ENCODE measurements at places on chromosomes 2 and 18. TPM values are rescaled to one million over a fixed set of nuclear protein-coding genes. Genes with fewer than 3 reads are reported as not detected.

The IL36B gene
- not detected for polyA plus RNA-seq

The CCDC121 gene
- polyA plus RNA-seq = 12.0 TPM

The DHRS9 gene
- polyA plus RNA-seq = 0.68 TPM

The CNGA3 gene
- not detected for polyA plus RNA-seq

The IL36A gene
- polyA plus RNA-seq = not detected

The CYTIP gene
- polyA plus RNA-seq = 1.7 TPM

The ABCG5 gene
- polyA plus RNA-seq = 0.63 TPM

The SPP2 gene
- not detected for polyA plus RNA-seq

The STARD6 gene
- polyA plus RNA-seq = not detected

The FLACC1 gene
- polyA plus RNA-seq = 3.1 TPM

The SRBD1 gene
- 27.3 TPM for polyA plus RNA-seq

The OTOF gene
- polyA plus RNA-seq = 0.23 TPM

The NDUFV2 gene
- polyA plus RNA-seq = 131 TPM

The ZSWIM2 gene
- not detected for polyA plus RNA-seq

DNA sequence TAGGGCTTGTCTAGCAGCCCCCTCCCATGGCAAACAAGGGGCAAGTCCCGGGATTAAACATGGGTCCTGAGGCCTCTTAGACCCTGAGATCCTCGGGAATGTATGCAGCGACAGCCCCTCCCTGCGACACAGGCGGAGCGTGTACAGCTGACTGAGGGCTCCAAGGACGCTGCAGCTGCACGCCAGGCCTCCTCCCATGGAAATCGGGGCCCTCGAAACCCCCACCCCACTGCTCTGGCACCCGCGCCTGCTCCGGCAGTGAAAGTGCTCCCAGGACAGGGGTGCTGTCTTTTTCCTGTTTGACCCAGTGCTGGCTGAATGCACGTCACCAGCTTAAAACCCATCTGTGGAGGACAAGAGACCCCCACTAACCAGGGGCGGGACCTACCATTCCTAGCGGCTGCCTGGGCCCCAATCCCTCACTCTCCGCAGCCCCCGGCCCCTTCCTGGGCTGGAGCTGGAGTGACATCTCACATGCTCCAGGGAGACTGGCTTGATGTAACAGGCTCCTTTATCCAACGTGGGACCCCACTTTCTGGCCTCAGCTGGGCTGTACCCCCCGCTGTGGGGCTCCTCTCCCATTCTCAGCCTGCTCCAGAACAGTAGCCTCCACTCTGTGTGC is 247.7 kb downstream of the TWIST2 start:
- DNase-seq = no peak

DNA sequence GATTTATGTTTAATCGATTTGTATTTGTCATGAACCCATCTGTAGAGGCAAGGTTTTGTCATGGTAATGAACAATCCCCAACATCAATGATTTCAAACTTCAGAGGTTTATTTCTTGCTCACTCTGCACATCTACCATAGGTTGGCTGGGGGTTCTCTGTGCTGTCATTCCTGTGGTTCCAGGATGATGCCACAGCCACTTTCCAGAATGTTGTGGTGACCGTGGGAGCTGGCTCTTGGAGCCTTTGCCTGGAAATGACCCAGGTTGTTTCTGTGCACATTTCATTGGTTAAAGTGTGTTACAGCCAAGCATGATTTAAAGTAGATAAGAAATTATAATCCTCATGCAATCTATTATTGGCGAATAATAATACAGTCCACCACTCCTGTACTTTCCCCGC is 28.2 kb upstream of the EPAS1 start:
- no peak for DNase-seq

GRCh38 chr18:71027531-71027930 is 738.7 kb downstream of the SOCS6 start:
- no peak for DNase-seq

GRCh38 chr2:146392186-146392585 is 1452.6 kb upstream of the ACVR2A start:
- no peak for DNase-seq

GRCh38 chr18:13464432-13465123 is 246.0 kb downstream of the LDLRAD4 start:
- no peak for DNase-seq

DNA sequence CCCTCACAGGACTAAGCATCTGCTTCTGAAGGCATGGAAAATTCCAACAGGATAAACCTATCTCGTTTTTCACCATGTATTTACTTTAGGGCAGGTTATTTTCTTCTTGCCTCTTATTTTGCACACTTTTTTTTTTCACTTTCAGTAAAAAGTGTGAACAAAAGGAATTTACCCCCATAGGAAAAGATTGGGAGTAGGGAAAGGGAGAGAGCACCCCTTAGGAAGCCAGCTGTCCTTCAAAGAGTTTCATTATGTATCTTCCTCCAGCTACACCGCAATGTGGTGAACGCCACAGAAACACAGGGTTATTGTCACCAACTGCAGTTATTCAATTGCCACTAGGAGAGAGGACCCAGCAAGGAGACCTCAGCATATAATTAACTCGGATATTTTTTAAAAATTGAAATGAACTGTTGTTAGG is 286.2 kb upstream of the VRK2 start:
- no peak for DNase-seq

- DNase-seq = no peak
Observed at GRCh38 chr18:48809365-48809764, 141.4 kb downstream of the SMAD7 start.

- DNase-seq = no peak
Observed at GRCh38 chr2:14633461-14634181, 1.1 kb downstream of the LRATD1 start.

DNA sequence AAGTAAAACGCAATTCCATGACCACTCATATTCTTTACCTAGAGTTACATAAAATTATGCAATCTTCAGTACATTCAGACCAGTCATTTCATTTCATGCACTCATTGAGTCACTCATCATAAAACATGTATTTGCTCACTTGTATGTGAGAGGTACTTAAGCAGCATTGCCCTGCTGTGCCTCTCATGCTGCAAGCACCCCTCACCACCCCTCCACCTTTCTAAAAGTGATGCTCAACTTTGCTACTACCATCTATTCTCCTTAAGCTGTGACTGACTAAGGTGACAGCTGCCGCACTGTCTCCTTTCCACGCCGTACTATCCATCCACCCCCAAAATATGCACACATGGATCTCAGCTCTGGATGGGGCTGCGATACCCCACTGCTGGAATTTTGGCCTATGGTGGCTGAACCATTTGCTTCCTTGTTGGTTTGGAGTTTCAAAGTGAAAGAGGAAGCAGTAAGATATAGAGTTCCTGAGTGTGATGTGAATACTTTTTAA is 7.2 kb downstream of the ARHGAP25 start:
- no peak for DNase-seq

- DNase-seq = no peak
Observed at GRCh38 chr2:237964578-237965404, 2.0 kb upstream of the UBE2F start.

GRCh38 chr2:61471905-61472805 is 1.3 kb upstream of the USP34 start:
- peak; percentile 41 for DNase-seq

GRCh38 chr2:224069172-224069571 is 30.1 kb upstream of the SERPINE2 start:
- no peak for DNase-seq

GRCh38 chr2:47250586-47251403 is 95.7 kb upstream of the STPG4 start:
- DNase-seq = peak; percentile 60

DNA sequence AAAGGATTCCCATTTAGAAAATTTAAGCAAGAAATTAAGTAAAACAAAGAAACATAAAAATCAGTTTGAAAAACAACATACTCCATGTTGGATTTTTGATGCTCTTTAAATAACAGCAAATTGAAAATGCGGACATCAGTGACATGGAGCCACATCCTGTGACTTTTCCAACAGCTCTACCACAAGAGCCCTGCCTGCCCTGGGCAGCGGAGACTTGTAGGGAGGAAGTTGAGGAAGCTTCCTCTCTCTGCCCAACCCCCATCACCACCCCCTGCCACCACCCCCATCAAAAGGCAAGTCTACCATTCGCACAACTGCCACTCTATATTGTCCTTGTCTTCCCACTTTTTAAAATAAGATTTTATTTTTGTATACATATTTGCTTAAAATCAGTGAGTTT is 32.8 kb upstream of the DAPL1 start:
- DNase-seq = no peak

- no peak for DNase-seq
Observed at GRCh38 chr2:20423359-20423758, 23.5 kb upstream of the RHOB start.

- DNase-seq = no peak
Observed at GRCh38 chr2:79573895-79574674, 61.2 kb downstream of the CTNNA2 start.

DNA sequence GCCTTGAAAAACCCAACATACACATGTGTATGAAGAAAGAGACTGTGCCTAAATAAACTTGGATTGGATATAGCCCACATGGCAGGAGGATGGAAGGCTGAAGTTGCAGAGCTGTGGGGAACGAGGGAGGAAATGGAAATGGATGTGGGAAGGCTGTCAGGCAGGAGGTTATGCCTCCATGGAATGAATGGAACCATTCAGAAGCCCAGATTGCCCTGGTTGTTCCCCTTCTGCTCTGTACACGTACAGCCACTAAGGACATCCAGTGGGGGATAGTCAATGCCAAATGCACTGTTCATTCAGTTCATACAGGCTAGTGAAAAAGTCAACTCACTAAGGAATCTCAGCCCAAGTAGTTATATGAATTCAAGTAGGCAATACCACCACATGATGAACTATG is 463.7 kb downstream of the TNS1 start:
- DNase-seq = no peak

GRCh38 chr2:139790807-139791752 is 1010.9 kb upstream of the NXPH2 start:
- DNase-seq = peak; percentile 50

DNA sequence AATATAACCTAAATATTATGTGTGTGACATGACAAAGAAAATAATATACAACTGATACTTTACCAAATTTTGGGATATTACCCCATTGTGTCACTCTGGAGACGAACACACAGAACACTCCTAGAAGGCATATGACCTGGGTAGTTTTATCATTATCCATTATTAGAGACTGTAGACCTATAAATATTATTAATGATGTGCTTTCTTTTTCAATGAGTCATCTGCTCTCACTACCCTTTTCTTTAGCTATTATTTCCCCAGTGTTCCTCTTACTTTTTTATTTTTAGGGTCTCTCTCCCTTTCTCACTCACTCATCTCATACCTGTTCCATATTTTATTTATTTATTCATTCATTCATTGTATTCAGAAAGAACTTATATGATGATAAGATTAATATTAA is 143.3 kb upstream of the ITGA4 start:
- no peak for DNase-seq

- no peak for DNase-seq
Observed at GRCh38 chr2:220891405-220891804, 680.7 kb downstream of the EPHA4 start.

GRCh38 chr2:72955228-72956049 is 38.1 kb downstream of the EMX1 start:
- no peak for DNase-seq

DNA sequence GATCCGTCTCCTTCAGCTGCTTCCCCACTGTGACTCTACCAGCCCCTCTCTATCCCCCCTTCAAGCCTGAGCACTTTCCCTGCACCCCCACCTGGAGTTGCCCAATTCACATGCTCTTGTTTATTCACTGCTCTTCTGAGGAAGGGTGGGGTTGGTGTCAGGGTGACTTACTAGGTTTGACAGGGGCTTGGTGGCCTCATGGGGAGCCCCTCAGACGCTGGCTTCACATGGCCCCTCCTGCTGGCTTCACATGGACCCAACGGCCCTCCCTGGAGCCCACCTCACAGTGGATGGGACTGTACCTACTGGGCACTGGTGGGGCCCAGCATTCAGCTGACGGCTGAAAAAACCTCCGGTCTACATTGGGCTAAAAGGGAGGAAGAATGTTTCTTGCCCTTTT is 16.7 kb upstream of the MRPL33 start:
- DNase-seq = no peak

- no peak for DNase-seq
Observed at GRCh38 chr2:161307676-161308075, 549 bp upstream of the PSMD14 start.
